DMS79 (cell line): ENCODE measurements at places on chromosomes 4 and X.
A peak's percentile ranks its signal among the peaks of the same experiment; 100 is the strongest.

DNA sequence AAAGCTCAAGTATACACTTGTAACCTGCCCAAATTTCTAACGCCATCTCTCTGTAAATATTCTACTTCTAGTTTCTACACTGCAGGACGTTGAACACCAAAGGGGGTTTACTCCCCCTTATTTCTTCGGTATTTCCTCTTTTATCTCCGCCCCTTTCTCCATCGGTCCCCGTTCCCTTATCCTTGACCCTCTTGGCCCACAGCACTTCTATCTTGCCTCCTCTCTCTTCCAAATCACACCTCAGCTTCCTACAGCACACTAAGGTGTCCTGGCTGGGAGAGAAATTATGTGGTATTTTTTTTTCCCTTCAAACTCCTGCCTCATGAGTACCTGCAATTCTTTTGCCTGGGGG, 715 bp downstream of the ZMAT1 start:
- no peak for DNase-seq

GRCh38 chr4:65971686-65972085, 301.4 kb upstream of the EPHA5 start:
- DNase-seq, result no peak

DNA sequence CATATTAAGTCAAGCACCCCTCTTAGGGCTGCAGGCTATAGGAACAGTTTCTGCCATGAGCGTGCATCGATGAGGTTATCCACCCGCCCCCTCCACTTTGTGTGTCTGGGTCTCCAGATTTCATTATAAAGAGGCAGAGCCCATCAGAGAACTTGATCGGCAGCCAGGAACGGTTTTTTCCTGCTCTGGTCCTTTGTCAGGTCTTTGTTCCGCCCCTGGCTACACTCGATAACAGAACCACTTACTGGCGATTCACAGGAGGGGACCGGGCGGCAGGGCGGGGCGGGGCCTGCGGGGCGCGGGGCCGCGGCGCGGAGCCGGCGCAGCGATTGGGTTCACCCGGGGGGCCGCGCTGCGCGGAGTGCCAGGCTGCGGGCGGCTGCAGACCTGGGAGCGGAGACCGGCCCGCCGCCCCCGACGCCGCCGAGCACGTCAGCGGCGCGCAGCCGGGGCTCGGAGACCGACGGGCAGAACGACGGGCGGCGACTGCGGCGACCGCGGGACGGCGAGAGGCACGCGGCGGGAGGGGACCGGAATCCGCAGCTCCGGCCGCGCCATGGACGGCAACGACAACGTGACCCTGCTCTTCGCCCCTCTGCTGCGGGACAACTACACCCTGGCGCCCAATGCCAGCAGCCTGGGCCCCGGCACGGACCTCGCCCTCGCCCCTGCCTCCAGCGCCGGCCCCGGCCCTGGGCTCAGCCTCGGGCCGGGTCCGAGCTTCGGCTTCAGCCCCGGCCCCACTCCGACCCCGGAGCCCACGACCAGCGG, at the start of gene SLC10A4:
SLC10A4 (plus strand) TSS at position 338 of the 771 bp plus-strand sequence; CDS start at position 557, 219 bp downstream.
- DNase-seq, result peak; percentile 70

DNA sequence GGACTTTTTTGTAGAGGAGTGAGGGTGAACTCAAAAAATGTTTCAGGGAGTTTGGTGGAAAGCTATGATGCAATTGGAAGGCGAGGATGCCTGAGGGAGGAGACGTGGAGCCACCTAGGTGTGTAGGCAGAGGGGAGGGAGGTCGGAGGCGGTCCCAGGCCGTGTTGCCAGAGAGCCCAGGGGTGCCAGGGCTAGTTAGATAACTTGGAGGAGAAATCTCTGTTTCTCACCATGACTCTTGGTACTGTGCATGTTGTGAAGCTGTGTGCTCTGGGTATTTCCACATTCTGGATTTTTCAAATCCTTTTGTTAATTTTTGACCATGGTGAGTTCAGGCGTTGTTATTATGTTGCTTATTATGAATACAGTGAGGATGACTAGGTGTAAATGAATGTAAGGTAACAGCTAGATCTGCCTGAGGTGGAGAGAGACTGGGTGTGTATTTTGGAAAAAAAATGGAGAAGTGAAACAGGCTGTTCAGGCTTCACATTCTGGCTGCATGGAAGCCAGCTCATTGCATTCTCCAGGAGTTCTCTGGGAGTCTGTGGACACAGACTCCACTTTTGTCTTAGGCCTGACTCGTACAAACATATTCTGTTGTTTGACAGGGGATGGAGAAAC, 4.5 kb downstream of the RAB9A start:
- DNase-seq, result no peak

DNA sequence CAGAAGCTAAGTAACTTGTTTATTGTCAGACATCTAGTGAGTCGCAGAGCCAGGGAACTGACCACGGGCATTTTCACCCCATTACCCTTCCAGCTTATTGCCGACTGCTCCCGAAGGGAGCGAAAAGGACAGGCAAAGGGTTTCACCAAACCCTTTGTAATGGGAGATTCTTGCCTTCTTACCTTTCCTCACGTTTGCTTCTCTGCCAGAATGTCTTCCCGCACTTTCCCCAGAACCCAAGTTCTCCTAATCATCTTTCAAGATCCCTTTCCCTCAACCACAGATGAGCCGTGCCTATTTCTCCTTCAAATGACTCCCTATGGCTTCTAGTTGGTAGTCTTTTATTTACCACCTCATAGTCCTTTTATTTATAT, 520 bp upstream of the SRP72 start:
- no peak for DNase-seq

DNA sequence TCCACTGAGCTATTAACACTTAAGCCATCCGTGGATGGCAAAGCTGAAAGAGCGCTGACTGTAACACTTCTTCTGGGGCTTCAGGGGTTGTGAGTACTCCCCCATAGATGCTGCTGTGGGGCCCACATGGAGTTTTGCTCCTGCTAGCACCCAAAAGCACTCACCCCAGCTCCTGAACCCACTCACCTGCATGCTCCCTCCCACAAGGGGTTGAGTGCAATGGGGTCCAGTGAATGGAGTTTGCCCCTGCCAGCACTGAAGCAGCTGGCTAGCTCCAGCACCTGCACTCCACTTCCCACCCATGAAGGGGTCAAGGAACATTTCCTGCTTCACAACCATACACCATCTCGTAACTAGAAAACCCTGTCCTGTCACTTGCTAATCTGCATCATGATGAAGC, 78.9 kb downstream of the IL21 start:
- DNase-seq, result no peak

DNA sequence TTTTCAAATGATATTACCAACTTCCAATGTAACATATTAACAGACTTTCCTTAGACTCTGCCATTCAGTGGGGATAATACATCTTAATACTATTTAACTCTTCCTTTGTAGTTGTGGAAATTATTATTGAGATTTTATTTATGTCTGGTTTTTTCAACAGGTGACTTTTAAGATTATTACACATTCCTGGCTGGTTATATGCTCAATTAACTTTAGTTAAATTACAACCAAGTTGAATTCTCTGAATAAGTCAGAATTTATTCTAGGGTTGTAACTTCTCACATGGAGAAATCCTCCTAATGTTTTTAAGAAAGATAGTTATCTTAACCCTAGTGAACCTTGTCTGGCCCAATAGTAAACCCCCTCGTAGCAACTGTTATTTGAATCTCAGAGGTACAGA, 107.3 kb downstream of the SLC10A6 start:
- DNase-seq, result no peak

GRCh38 chrX:72461766-72462165, 110.9 kb downstream of the HDAC8 start:
- no peak for DNase-seq

DNA sequence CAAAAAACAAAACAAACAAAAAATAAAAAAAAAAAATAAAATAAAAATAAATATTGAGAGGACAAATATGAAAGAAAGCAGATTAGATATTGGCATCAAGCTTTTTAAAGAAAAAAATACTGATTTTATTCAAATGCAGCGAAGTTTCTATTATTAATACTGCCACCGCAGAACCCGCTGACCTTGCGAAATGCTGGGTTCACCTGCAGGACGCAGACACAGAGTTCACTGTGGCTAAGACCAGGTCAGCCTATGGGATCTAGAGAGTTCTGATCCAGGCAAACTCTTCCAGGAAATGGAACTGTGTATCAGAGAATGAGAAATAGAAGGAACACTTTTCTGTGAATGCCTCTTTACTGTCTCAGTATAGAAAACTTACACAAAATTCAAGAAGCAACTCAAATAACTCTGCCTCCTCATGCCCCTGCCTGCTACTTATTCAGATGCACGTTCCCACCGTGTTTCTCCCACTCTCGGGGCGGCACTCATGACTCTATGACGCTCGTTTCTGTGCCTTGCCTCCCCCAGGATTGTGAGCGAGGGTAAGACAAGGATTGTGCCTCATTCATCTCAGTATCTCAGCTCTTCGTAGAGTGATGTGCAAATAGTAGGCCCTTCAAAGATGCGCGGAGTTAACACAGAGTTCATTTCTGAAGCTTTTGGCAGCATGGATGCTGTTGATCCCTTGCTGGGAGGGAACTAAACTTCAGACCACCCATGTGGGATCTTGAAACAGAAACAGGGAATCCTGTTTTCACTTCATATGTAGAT, 44.1 kb upstream of the TLR3 start:
- no peak for DNase-seq

DNA sequence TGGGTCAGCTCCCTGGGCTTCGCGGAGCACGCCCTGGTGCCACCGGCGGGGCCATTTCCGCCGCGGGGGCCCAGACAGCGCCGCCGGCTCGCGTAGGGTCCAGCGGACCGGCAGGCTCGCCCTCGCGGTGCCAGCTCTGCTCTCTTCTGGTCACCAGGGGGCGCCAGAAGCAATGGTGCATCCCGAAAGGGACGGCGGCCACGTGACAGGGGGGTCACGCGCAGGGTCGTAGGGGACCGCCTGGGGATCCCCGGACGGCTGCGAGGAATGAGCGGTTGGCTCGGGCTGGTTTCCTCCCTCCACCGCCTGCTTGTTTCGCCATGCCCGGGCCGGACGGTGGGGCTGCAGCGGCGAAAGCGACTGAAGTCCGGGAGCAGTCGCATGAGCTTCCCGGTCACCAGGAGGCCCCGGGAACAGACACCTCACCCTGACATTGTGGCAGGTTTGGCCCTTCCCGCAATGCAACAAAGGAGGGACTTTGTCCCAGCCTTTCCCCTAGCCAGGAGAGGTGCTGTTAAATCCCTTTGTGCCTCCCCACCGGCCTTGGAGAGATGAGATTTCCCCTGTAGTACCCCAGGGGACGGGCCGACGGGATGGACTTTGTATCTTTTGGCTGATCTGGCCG, 15.8 kb downstream of the ZCCHC12 start:
- DNase-seq, result peak; percentile 7

DNA sequence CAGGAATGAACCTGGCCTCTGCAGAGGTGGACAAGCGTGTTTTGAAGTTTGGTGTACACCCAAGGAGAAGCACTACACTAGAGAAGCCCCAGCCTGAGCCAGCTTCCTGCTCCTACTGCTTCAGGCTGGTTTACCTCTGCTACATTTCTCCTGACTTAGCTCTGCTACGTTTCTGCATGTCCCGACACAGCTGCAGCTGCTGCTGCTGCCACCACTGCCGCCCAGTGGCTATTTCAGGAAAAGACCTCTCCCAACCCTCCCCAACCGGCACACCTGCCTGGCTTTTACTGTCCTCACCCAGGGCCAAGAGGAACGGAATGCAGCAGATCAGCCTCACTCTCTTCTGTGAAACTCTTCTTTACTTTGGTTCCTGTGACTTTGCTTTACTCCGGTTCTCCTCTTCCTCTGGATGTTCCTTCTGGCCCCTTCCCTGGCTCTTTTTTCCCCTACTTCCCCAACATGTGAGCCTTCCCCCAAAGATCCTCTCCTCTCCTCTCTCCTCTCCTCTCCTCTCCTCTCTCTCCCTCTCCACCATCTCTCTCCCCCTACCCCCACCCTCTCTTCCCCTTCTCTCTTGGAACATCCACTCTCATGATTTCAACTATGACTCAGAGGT, 3.1 kb upstream of the P2RY4 start:
- peak; percentile 15 for DNase-seq

DNA sequence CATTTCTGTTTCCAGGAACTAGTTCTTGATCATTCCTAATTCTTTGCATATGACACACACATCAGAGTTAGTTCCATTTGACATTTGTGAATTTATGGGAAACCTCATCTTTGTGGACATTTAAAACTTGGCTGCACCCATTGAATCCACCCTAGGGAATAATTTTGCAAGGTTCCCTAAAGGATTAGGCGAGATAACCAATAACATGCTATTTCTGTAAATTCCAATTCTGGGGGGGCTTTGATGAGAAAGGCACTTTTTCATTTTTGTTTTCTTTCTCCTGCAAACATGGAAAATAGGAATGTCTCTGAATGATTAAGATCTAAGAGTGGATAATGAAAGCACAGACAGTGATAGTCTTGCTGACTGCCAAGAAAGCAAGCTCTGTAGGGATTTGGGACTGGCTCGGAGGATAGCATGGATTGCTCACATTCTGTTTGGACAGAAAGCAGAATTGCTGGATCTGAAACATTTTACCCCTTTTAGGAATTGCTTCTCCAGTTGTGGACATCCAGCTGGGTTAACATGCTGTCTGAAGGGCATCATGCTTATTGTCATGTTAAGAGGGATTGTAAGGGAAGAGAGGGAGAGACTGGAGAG, 145.1 kb downstream of the NHS start:
- DNase-seq, result no peak

GRCh38 chr4:8770518-8771257, 101.0 kb downstream of the HMX1 start:
- DNase-seq, result no peak
